Hypothalamus (tissue), 51 donors: ENCODE measurements at places on chromosomes 3 and 15.
A peak's percentile ranks its signal among the peaks of the same experiment; 100 is the strongest.

DNA sequence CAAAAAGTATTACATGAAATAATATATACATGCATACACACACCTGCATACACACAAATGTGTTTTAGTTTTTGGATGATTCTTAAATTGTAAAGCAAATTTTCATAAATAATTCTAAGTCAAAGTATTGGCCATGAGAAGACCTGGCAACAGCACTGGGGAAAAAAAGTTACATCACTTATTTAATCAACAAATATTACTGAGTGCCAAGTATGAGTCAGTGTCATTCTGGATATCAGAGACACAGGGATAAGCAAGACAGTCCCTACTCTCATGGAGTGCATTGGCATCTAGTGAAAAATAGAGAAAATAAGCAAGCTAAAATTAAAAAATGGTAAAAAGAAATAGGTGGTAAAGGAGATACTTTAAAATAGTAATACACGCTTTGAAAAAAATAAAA is 29.4 kb upstream of the GUCA1C start:
- no peak for DNase-seq

GRCh38 chr3:27943106-27943505 is 221.0 kb upstream of the EOMES start:
- no peak for DNase-seq

DNA sequence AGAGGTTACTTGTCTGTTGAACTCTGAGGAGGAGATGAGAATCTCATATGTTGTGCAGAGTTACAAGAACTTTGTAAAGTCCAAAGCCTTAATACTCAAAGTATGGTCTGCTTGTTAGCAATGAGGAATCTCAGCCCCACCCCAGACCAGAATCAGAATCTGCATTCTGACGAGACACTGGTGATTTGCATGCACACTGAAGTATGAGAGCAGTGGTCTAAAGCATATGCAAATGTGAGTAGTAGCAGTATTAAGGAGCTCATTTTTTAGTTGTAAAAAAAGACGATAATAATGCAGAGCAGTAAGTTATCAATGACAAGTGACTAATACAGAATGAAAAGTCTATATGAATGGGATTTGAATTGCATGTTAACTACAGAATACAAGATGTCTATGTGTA is 327.7 kb downstream of the RYR3 start:
- no peak for DNase-seq

GRCh38 chr3:153463895-153464294 is 301.9 kb downstream of the RAP2B start:
- no peak for DNase-seq

GRCh38 chr15:62545467-62546227 is 380.6 kb upstream of the C2CD4B start:
- peak; percentile 26 for DNase-seq

DNA sequence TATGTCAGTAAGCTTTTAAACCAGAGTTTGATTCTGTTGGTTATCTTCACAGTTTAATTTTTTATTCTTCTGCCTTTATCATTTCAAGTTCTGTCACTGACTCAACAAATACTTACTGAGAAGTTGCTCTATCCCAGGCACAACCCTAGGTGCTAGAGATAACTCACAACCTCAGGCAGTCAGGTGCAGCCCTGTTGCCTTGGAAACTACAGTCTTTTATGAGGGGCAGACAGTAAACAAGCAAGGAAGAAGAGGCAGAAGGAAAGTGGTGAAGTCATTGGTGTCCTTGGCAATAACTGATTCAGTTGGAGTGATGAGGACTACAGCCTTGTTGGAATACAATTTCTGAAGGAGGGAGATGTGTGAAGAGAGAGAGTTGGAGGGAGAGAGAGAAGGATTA is 142.1 kb upstream of the LRTM1 start:
- no peak for DNase-seq

DNA sequence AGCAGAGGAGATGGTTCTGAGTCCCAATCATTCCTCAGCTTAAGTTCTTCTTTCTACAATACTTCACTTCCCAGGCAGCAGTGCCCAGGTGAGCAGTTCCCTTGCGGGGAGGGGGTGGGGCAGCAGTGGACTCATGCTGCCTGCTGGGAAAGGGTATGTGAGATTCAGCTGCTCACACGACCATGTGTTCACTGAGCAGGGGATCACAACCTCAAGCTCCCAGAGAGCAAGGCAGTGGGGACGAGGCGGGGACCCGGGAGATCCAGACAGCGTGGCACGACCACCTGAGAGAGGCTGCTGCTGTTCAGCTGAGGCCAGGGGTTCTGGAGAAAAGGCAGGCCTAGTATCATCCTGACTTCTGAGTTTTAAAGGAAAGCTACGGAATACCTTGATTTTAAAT is 166.6 kb downstream of the XXYLT1 start:
- DNase-seq: no peak

DNA sequence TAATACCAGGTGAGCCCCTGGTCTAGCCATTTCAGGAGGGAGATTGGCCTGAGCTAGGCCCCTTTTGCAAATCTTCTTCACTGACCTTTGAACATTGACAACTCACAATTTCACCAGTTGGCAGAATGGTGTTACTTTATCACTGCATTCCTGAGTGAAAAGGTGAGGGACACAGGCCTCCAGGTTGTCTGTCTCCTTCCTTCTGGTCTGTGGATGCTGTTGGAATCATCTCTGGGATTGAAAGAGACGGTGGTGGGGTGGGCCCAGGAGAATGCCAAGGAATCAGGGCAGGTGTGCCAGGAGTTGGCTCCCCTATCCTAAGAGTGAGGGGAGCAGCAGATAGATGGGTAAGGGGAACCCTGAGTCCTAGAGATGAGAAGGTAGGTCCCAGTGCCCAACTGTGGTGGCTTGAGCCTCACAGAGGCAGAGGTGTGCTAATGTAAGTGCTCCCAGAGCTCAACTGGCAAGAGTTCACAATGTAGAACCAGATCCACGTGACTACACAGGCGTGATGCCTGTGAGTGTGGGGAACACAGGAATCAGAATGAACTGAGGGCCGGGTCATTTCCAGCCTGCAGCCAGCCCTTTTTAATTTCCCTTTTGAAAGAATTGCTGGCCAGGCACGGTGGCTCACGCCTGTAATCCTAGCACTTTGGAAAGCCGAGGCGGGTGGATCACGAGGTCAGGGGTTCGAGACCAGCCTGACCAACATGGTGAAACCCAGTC is 11.2 kb downstream of the C3orf62 start:
- DNase-seq: no peak

- DNase-seq: no peak
Measured at GRCh38 chr3:193248848-193249468, 7.9 kb downstream of the PLAAT1 start.
